Activated CD4-positive, CD25-positive, alpha-beta regulatory T cell treated with anti-CD3 and anti-CD28 coated beads, Interleukin-2, amount 50 U/mL, for 24 hours (primary cell): ENCODE measurements at places on chromosomes 16 and 17.

- peak; percentile 73 for ATAC-seq
These were observed 90.8 kb upstream of the TOB1 start for GRCh38 chr17:50956750-50957523.

GRCh38 chr17:36074365-36074764 is 10.3 kb downstream of the CCL18 start:
- no peak for ATAC-seq

GRCh38 chr16:64304951-64305350 is 816.9 kb downstream of the CDH11 start:
- no peak for ATAC-seq

DNA sequence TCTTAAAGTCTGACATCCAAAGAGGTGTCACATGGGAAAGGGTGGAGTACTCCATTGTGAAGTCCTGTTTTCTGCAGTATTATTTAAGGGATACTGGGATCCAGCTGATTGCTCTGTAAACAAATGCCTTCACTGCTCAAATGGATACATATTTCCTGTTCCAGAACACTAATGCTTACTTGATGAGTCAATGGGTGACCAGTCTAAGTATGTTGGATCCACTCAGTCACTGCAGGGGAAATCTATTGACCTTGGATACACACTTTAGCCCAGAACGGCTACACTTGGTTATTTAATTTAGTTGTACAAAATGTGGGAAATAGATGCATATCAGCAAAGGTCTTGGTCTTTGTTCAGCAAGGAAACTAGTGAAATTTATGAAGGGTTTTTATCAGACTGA is 261.4 kb downstream of the MAP2K4 start:
- ATAC-seq: no peak

- ATAC-seq: peak; percentile 79
These were observed 36.8 kb downstream of the CHD9 start for GRCh38 chr16:53091466-53092211.

- no peak for ATAC-seq
These were observed 2.1 kb upstream of the UBB start for GRCh38 chr17:16378636-16379282.

- no peak for ATAC-seq
These were observed 81.9 kb downstream of the AIPL1 start for GRCh38 chr17:6352801-6353560.

DNA sequence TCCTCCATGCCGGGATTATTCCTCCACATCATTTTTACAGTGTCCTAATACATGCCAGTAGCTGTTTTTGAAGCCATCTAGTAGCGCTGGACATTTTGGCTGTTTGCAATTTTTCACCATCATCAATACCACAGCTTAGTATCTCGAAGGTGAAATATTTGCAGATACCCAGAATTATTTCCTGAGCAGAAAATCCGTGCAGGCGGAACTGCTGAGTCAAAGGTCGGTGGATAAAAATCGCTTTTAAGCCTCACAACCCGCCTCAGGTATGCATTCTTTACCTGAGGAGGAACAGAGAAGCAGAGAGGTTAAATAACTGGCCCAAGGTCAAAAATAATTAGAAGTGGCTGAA is 584 bp upstream of the TNRC6A start:
- ATAC-seq: peak; percentile 1

- ATAC-seq: no peak
These were observed 2.3 kb downstream of the SHISA9 start for GRCh38 chr16:12903407-12904328.
